ENCODE measurements at places on chromosomes 6 and 20.
A peak's percentile ranks its signal among the peaks of the same experiment; 100 is the strongest.

DNA sequence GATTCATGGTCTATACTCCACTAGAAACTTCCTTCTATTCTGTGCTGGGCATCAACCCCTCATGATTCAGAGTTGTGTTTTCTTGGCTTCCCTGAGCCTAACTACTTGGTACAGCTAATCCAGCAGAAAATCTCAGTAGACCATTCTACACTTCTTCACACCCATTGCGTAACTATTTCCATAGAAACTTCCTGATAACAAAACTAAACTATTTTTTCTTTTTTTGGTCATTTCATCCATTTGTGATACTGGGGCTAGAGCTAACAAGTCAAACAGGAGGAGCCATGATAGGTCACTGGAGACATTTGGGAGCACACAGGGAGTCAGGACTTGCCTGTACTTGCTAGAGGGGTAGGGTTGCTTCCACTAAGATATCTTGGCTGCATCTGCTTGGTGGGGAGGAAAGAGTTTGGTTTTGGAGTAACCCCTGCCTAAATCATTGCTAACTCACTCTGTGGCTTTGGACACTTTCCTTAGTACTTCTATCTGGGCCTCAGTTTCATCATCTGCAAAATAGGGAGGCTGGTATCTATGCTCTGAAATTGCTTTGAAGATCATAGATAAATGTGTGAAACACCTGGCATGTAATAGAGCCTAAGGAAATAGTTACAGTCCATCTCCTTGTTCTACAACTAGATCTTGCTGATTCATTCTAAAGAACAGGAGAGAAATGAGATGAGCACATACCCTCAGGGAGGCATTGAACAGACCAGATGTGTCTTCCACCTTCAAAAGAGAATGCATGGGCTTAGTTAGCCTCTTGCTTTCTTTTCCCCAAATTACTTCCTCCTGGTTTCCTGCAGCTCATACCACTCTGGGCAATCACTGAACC lies 127.9 kb upstream of the ADGRF1 start:
- no peak for DNase-seq

GRCh38 chr6:37320646-37321045 lies 33.1 kb upstream of the RNF8 start:
- DNase-seq: no peak

DNA sequence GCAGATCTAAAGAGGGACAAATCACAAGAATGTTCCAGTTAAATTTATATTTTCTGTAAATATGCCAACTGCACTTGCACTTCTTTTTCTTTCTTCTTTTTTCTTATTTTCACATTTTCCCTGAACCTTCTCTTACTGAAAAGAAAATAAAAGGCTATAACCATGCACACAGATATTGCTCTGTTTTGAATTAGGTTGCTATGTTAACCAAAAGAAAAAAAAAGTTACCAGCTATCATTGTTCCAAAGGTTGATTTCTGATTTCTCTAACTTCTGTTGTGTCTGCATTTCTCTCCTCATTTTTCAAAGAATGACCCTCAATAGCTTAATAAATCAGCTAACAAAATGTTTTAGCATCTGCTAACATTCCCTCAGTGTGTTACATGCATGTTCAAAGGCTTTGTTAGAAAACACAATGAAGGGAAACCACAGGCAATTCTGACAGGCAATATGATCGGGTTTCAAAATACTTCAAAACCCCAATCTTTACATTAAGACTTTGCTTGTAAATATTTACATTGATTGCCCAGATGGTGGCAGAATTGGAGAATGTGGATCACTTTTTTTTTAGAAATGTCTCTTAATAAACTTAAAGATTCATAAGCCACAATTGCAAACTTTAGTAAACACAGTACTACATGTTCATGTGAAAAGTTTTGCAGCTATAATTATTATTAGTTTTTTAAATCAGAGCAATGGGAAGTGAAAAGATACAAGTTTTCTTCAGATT lies 928.3 kb upstream of the FLRT3 start:
- no peak for DNase-seq

DNA sequence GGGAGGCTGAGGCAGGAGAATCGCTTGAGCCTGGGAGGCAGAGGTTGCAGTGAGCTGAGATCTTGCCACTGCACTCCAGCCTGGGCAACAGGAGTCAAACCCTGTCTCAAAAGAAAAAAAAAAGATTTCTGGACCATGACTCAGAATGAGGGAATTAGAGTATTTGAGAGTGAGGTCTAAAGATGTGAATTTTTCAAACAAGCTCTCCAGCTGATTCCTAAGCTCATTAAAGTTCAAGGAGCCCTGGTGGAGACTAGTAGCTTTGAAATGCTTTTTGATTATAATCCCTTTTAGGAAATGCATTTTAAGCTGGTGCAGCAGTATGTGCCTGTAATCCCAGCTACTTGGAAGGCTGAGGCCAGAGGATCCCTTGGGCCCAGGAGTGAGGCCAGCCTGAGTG lies 21.8 kb upstream of the SRF start:
- DNase-seq: no peak

DNA sequence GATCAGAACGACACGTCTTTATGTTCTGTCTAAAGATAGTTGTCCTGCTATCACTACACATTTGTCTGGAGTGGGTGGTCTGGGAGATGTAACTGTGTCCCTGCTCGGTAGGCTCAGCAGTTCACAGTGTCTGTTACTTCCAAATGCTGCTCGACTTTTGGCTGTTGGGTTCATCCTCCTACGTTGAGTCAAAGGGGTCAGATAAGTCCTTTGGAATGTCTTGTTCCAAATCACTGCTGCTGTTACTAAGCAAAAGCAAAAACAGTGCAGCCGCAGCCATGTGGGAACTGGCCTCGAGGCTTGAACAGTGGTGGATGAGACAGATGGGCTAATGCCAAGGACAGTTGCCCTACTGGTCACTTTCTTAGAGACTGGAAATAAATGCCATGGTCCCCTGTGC lies 272.2 kb upstream of the MAP3K7 start:
- DNase-seq: no peak

- no peak for DNase-seq
Observed at GRCh38 chr6:50187351-50187921, 137.7 kb upstream of the DEFB112 start.

- peak; percentile 70 for DNase-seq
Observed at GRCh38 chr6:156686301-156686994, 90.7 kb upstream of the ARID1B start.

DNA sequence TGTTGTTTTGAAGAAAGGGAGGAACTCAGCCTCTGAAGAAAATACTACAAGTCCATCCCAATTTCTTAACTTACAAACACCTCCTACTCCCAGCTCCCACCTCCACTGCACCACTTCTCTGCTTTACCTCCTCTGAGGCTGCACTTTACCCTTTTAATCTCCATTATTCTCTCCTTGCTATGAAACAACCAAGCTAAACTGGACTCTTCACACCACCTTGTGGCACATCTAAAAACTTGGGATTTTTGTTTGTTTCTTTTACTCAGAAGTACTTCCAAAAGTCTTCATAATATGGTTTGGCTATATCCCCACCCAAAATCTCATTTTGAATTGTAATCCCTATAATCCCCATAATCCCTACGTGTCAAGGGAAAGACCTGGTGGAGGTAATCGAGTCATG lies 142.2 kb downstream of the MOXD1 start:
- DNase-seq: peak; percentile 8

DNA sequence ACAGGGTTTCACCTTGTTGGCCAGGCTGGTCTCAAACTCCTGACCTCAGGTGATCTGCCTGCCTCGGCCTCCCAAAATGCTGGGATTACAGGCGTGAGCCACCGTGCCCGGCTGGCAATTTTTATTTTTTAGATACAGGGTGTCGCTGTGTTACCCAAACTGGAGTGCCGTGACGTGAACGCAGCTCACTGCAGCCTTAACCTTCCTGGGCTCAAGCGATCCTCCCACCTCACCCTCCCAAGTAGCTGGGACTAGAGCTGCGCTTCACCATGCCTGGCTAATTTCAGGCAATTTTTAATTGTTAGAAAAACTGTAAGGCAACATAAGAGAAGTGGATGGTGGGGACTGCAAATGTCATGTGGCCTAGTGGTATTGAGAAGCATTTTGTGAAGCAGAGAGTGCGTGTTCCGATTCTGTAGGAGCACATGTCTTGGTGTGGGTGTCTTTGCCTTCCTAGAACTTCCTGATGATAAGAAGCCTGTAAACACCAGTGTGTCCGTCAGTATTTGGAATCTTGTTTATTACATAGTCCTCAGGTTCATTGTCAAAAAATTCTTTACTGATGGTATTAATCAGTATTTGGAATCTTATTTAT lies 18.0 kb downstream of the JARID2 start:
- DNase-seq: no peak

GRCh38 chr6:139904158-139904533 lies 529.7 kb upstream of the CITED2 start:
- DNase-seq: no peak

GRCh38 chr6:130326496-130326895 lies 39.3 kb upstream of the TMEM200A start:
- no peak for DNase-seq

DNA sequence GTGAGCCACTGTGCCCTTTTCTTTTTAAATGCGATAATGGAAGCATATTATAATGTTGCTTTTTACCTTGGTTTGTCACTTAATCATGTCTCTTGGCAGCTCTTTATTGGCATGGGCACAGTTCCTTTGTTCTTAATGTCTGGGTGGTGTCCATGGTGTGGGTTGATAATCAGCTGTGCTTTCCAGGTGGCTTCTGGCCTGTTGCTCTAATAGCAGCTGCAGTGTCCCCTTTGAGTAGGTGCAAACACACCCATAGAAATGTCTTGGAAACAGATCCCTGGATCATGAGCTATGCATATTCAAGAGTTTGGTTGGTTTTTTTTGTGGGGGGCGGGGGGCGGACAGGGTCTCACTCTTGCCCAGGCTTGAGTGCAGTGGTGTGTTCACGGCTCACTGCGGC lies 29.9 kb downstream of the EFCAB8 start:
- no peak for DNase-seq

DNA sequence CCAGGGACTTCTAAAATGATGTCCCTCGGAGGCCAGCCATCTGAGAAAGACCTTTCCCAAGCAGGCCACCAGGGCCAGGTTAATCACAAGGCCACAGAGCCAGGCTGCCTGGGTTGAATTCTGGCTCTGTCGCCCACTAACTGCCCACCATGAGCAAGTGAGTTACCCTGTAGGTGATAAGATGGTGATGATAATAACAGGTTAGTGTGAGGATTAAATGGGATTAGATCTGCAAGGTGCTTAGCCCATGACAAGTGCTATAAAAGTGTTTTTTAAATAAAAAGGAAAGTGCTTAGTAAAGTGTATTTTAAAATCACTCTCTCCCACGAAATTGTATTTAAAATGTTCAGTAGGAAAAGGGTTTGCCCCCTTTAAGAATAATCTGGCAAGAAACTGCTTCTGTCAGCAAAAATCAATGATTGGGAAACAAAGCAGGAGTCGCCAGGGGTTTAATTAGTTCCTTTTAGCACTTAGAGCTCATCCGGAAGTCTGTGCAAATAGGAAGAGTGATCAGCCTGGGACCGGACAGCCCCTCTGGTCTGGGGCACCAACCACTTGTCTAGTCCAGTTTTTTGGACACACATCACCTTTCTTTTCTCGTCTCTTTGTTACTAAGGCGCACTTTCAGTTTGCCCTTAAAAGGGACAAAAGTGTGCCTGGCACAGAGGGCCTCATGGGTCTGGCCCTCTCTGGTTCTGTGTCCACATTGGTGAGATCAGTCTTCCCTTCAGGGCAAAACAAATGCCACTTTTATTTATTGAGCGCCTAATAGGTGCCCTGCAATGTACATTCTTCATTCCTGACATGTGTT lies 150.4 kb downstream of the GRM4 start:
- no peak for DNase-seq

DNA sequence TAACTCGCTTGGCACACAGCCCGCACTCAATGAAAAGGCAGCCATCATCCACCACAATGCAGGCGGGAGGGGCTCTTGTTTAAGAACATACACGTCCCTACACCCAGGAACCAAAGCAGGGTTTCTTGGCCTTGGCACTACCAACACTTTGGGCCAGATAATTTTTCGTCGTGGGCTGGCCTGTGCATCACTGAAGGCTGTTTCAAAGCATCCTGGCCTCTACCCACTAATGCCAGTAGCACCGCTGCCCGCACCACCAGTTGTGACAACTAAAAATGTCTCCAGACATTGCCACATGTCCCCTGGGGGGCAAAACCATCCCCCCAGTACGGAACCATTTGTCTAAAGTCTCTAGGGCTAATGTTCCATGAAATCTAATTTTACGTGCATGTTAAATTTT lies 13.0 kb downstream of the UQCC2 start:
- no peak for DNase-seq

DNA sequence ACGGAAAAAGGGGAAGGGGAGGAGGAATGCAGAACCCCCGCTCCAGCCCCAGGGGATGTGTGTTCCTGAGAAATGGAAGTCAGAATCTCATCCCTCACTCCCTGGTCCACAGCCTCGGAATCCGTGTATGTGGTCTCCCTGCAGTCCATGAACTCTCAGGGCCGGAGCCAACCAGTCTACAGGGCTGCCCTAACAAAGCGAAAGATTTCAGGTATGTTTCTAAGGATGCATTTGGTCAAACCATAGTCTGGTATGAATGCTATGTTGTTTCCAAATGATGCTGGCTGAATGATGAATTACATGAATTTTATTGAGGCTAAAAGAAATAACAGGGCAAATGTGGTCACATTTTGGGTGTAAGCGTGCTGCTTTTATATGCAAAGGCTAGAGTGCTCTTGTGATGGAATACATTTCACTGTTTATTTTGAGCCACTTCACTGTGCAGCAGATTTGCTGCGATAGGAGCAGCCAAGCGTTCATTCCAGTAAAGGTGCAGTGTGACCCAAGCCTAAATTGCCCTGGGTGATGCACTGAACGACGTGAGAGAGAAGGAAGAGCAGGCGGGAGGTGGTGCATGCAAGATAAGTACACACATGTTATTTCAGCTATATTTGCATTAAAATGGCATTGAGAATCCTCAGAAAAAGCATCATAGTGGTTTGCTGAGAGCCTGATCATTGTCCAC lies 52.4 kb downstream of the FNDC1 start:
- DNase-seq: no peak

- no peak for DNase-seq
Observed at GRCh38 chr6:41958022-41958856, 16.6 kb upstream of the CCND3 start.

- no peak for DNase-seq
Observed at GRCh38 chr6:130600880-130601341, 226.3 kb upstream of the SMLR1 start.

Data from hematopoietic multipotent progenitor cell (in vitro differentiated cells).